ENCODE measurements at places on chromosomes 4 and X.

GRCh38 chrX:152819266-152819665 is 11.3 kb downstream of the CETN2 start:
- DNase-seq: no peak

DNA sequence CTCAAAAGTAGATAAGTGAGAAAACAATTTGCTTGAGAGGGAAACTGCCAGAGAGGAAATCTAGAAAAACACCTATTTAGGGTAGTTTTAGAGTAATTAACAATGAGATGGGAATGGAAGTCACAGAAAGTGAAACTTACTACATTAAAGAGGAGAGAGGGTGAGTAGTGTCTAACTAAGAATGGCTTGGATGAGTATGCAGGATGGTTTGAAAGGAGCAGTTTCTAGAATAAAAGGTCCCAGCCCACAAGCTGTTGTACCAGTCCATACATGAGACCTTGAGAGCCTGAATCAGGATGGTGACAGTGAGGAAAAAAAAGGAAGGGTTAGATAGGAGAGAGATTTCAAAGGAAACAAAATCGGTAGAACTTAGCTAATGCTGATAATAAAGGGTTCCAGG is 1.3 kb downstream of the GAR1 start:
- no peak for DNase-seq

DNA sequence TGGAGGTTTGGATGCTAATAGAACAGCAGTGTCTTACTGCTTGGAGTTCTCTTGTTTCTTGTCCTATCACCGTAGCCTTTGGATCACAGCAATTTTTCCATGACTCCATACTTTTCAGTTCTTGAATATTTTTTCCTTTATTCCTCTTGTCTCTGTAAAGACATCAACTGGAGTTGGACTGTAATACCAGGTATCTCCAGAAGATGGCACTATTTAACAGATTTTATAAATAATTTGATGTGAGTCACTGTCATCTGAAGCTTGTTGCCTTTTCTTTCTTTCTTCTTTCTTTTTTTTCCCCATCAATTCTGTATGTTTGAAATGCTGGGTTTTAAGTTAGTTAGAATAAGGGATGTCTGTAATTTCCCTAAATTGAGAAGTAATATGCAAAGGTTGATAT is 24.1 kb downstream of the HPRT1 start:
- no peak for DNase-seq

DNA sequence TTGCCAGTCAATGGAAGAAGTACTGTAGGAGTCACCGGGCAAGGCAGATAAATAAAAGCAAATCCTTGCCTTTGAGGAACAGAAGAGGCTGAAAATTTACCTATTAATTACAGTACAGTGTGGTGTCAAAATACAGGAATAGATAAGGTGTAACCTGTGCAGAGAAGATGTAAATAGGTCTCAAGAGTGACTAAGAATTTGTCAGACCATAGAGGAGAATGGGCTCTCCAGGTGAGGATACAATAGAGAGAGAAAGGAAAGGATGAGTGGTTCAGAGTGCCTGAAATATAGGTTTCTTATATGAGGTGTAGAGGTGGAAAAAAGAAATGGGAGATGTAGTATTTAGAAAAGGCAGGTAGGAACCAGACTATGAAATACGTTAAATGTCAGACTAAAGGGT is 801 bp upstream of the ZC4H2 start:
- DNase-seq: no peak

DNA sequence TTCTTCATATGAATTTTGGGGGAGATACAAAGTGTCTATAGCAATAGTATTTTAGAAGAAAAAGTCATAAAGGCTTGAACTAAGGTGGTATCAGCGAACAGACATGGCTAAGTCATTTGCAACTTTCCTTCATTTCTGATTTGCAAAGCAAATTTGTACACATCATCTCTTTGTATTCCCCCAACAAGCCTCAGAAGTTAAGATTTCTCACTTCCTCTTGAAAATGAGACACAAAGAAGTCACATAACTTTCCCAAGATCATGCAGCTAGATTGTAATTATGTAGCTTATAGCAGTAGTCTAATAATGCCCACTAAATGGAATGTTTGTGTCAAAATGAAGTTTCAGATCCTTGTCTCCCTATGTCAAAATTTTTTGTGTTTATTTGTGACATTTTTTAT is 709.8 kb upstream of the HS3ST1 start:
- DNase-seq: no peak

- DNase-seq: no peak
These were observed 3.9 kb upstream of the CHRNA9 start for GRCh38 chr4:40331101-40331745.

GRCh38 chrX:10076765-10077164 is 80.0 kb upstream of the CLCN4 start:
- no peak for DNase-seq

Measured in activated CD4-positive, alpha-beta T cell treated with anti-CD3 and anti-CD28 coated beads, Interleukin-2, amount 50 U/mL, for 48 hours (primary cell).